Stimulated activated CD4-positive, alpha-beta T cell treated with anti-CD3 and anti-CD28 coated beads, TNF-alpha, amount 100 ng/mL, for 4 hours (primary cell): ENCODE measurements at places on chromosomes 12 and 14.

DNA sequence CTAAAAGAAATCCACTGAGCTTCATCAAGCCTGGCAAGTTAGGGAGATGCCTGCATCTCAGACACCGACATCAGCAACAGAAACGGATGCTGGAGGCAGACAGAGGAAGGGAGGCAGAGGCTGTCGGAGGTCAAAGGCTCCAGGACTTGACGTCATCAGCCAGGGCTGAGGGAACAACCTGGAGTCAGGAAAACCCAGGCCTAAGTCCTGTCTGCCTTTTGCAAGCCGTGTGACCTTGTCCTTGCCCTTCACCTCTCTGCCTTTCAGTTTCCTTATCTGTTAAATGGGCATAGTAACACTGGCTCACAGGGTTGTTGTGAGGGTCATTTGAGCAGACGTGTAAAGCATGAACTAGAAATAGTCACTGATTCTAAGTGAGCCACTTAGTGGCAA is 194.2 kb downstream of the BCL11B start:
- DNase-seq: no peak

DNA sequence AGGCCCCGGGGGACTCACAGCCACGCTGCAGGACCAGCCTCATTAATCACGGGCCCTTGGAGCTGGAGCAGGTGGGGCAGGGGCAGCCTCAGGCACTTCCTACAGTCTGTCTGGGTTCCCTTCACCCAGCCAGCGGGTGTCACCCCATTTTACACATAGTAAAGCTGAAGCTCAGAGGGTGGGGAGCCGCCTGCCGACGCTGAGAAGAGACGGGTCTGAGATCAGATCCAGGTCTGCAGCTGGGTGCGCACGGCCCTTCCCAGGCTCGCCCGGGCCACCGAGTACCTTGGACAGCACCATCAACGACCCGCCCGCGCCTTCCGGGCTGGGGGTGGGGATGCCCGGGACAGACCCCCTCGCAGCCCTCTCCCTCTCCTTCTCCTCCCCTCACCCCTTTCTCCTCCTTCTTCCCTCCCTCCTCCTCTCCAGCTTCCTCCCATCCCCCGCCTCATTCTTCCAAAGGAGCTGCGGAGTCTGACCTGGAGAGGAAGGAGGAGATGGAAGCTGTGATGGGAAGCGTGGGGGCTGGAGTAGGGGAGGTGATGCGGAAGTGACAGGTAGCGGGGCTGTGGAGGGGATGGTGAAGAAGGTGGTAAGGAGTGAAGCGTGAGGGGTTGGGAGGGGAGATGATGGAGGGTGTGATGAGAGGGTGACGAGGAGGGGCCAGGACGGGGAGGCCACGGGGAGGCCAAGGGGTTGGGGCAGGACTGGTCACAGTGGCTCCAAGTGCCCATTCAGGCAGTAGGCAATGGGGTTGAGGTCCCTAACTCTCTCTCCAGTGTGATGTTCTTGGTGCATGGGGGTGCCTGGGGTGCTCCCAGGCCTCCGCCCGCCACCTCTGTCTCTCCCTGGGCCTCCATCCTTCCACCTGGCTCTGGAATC is 8.8 kb downstream of the DTX1 start:
- no peak for DNase-seq

GRCh38 chr12:9793779-9794395 is 33.2 kb upstream of the CD69 start:
- no peak for DNase-seq

GRCh38 chr12:76920172-76921099 is 41.6 kb upstream of the CSRP2 start:
- no peak for DNase-seq

- DNase-seq: no peak
These were observed 175.9 kb downstream of the MON2 start for GRCh38 chr12:62642486-62642885.

DNA sequence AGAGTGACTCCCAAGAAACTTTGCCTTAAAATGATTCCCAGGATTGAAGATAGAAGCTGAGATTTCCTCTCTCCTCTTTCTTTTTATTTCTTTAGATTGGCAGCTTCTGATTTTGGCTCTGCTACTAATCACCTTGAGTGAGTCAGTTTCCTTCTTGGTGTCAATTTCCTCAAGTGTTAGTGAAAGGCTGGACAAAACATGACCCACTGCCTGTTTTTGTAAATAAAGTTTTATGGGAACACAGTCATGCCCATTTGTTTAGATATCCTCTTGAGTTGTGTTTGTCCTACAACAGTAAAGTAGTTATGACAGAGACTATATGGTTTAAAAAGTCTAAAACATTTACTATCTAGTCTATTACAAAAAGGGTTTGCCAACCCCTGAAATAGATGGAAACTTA is 227.2 kb upstream of the TBX3 start:
- no peak for DNase-seq

GRCh38 chr12:63206494-63206893 is 55.5 kb upstream of the AVPR1A start:
- DNase-seq: no peak

GRCh38 chr14:92039719-92040430 is at the start of gene TRIP11:
TRIP11 (minus strand) TSS chr14:92040059; CDS start chr14:92039685, 374 bp downstream.
- peak; percentile 90 for DNase-seq

- no peak for DNase-seq
These were observed 50.2 kb downstream of the SETD3 start for GRCh38 chr14:99430491-99430890.

- DNase-seq: no peak
These were observed 1081.5 kb downstream of the VRK1 start for GRCh38 chr14:97878727-97879126.

- no peak for DNase-seq
These were observed 19.1 kb upstream of the DNAH10 start for GRCh38 chr12:123743002-123743401.

DNA sequence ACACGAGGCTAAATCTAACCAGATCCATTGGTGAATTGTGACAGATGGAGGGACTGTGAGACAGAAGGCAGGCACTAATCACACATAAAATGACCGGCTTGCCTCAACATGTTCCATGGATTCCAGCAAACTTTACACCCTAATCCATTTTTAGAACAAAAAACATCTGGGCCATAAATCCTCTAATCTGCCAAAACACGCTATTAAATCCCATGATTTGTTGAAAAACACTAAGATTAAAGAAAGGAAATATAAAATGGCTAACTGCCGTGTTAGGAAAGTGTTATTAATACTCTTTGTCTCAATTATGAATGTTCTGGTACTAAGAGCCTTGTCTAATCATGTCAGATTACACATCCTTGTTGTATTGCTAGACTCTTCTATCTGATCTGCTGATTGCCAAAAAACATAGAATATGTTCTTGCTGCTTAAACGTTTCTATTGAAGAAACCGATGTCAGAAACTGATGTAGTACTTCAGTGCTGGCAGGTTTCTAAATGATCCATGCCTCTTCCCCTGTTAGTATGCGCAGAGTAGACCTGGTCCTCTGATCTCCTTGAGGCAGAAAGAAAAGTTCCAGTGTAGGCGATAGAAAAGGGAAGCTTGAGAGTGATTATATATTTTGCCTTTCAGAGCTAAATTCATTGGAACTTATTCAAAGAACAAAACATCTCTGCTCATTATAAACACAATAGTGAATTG is 384.9 kb downstream of the SOX5 start:
- DNase-seq: no peak

- no peak for DNase-seq
These were observed 166.4 kb upstream of the FKBP4 start for GRCh38 chr12:2628401-2628800.

DNA sequence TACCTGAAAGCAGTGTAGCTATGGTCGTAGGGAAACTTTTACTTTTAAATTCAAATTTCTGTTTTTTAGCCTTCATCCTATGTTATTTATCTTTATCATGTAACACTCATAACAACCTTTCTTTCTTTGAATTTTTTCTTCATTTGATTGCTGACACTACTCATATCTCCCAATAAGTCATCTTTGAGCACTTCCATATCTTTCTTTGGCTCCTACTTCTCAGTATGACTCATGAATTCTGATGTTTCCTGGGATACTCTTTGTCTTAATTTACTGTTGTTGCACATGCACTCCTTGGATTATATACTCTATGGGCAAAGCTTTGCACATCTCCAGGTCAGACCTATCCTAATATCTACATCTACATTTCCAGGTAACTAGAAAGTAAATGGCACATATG is 18.1 kb upstream of the IAPP start:
- no peak for DNase-seq

DNA sequence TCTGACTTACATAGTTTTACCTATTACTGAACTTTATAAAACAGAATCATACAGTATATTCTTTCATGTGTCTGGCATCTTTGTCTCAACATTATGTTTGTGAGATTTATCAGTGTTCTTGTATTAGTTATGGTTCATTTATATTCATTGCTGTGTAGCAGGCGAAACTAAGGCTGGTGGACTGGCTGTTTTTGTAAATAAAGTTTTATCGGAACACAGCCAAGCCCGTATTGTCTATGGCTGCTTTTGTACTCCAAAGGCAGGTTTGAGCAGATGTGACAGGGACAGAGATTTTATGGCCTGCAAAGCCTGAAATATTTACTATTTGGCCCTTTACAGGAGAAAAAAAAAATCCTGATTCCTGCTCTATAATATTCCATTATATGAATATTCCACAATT is 405.8 kb upstream of the RGS6 start:
- no peak for DNase-seq

- DNase-seq: no peak
These were observed 21.4 kb downstream of the KLRK1 start for GRCh38 chr12:10368206-10369171.

- no peak for DNase-seq
These were observed 299.1 kb upstream of the AMIGO2 start for GRCh38 chr12:47378907-47379306.

GRCh38 chr12:5796959-5797225 is 148.2 kb downstream of the ANO2 start:
- no peak for DNase-seq

DNA sequence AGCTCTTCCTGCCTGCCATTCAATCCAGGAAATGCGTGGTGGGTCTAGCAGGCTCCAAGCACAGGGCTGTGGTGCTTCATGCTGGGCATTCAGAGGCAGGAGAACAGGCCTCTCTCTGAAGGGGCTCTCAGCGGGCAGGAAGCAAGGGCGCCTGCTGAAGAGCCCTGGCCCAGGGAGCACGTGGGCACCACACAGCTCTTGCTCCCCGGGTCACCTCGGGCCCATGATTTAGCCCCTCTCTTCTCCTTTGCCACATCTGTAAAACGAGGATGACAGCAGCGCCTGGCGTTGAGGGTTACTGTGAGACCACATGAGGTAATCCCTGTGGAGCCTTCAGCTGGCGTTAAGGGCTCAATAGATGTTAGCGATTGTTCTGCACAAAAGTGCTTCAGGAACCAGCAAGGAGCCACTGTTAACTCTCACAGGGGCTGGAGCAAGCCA is 37.6 kb upstream of the SPTLC2 start:
- DNase-seq: no peak

DNA sequence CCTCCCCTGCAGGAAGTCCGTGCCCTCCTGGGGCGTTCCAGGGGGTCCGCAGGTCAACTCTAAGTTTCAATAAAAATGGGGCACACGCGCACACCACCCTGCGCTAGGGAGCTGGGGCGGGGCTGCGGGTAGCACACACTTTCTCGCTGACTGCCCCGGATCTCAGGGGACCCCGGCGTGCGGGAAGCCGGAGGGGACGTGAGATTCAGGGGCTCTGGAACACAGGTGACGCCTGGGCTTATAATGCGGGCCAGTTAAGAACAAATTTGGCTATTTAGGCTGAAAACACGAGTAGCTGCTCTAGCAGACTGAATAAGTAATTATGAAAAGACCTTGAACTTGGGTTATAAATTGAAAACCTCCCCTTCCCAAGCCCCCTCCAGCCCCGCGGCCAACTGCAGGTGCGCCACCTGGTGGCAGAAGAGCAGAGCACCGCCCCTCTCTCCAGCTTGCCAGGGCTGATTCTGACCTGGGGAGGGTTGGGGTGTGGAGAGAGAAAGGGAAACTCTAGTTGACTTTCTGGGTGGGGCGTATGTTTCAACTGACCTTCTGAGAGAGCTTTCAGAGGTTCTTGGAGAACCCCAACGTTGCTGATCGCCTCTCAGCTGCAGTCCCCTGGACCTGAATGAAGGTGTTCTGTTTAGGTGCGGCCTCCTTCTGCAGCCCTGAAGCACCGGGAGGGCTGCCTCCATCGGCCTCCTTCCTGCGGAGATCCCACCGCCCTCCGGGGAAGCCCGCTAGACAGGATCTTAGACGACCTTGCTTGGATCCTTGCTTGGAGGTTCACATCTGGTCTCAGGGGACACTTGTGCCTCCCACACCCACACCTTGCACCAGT is 118.4 kb upstream of the EVL start:
- DNase-seq: peak; percentile 23

DNA sequence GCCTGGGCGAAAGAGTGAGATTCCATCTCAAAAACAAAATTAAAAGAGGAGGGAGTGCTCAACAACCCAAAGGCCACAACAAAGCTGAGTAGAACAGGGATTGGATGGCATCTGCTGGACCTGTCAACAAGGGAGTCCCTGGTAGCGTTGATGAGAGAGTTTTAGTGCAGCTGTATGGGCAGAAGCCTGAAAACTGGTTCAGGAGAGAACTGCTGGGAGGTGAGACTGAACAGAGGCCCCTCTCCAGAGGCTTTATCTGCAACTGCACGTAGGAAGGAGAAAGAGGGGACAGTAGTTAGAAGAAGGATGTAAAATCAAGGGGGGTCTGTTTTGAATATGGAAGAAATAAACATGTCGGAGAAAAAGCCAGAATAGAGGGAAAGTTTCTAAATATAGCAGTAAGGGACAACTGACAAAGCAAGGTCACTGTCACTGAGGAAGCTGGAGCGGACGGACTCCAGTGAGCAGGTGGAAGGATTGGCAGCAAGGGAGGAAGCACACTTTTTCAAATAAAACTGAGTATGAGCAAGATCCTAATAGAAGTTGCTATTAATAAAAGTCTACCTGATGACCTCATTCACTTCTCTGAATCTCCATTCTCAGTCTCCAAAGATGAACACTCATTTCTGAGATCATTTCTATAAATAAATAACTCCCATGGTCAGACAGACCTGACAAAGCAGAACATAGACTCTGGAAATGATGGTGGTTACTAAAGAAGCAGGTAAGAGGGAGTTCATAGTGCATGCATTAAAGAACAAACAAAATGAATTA is 11.8 kb upstream of the ATF1 start:
- DNase-seq: no peak

- no peak for DNase-seq
These were observed 59.0 kb downstream of the GALNT16 start for GRCh38 chr14:69318901-69319475.

GRCh38 chr14:32345311-32345791 is 16.3 kb downstream of the AKAP6 start:
- DNase-seq: no peak

GRCh38 chr14:22865424-22866405 is 5.8 kb upstream of the LRP10 start:
- no peak for DNase-seq

- DNase-seq: peak; percentile 4
These were observed 101.0 kb downstream of the BEGAIN start for GRCh38 chr14:100486025-100486828.

- no peak for DNase-seq
These were observed 41.6 kb downstream of the SMUG1 start for GRCh38 chr12:54147186-54147585.

- DNase-seq: no peak
These were observed 104.0 kb downstream of the WIF1 start for GRCh38 chr12:65016881-65017650.

DNA sequence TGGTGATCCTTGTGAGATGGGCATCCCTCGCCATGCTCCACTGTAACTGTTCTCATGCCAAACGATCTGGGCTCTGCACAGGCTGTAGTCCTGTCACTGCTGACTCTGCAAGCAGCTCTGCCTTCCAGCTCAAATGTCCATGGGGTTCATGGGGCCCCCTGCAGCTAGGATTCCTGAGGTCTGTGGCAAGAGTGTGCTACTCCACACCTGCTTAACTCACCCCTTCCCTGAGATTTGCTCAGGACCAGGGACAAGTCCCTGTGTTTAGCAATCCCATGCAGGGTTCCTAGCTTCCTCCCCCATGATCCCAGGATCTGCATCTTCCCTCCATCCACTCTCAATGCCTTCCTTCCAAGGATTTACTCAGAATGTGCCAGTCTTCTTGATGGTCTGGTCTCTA is 241.0 kb downstream of the ASCL1 start:
- no peak for DNase-seq
